ENCODE measurements at places on chromosomes 1 and 21. TPM values are rescaled to one million over a fixed set of nuclear protein-coding genes. Genes with fewer than 3 reads are reported as not detected.

Gene SUCO
- 9.2 TPM for total RNA-seq

Gene RNU1-4
- not detected for total RNA-seq

Gene DNTTIP2
- 37.2 TPM for total RNA-seq

Gene SH3D21
- total RNA-seq: 2.3 TPM

Gene DYNLT4
- total RNA-seq: 0.32 TPM

Gene NKAIN1
- total RNA-seq: 0.99 TPM

Gene JMJD4
- total RNA-seq: 23.6 TPM

Gene RNU5D-1
- not detected for total RNA-seq

Gene PSRC1
- total RNA-seq: 25.9 TPM

Gene NOC2L
- total RNA-seq: 85.0 TPM

Gene TNNT2
- total RNA-seq: not detected

Gene S100A4
- total RNA-seq: 1,610 TPM

Gene CYP4Z1
- not detected for total RNA-seq

Gene VCAM1
- 0.08 TPM for total RNA-seq

Gene SLC45A1
- total RNA-seq: 6.1 TPM

Gene TAS1R3
- total RNA-seq: 0.12 TPM

Gene CA6
- not detected for total RNA-seq

Gene DNAJC6
- 4.7 TPM for total RNA-seq

Gene LCE1F
- total RNA-seq: not detected

Gene BSND
- not detected for total RNA-seq

Gene KCNJ9
- total RNA-seq: not detected

Gene INSRR
- not detected for total RNA-seq

Gene UTP25
- 11.4 TPM for total RNA-seq

Gene KCNJ15
- total RNA-seq: 0.09 TPM

Gene OR2L2
- not detected for total RNA-seq

Gene SYNJ1
- total RNA-seq: 3.1 TPM

Gene EPHA2
- total RNA-seq: 153 TPM

Gene CXADR
- total RNA-seq: 8.6 TPM

Gene TEDDM1
- total RNA-seq: not detected

Gene HPDL
- 5.0 TPM for total RNA-seq

Gene ZMYM4
- 11.4 TPM for total RNA-seq

Gene MAP3K6
- 10.2 TPM for total RNA-seq

Gene KLF17
- total RNA-seq: 0.34 TPM

Gene IGSF9
- total RNA-seq: 0.22 TPM

Gene HEYL
- total RNA-seq: 3.2 TPM

Gene ARID4B
- 15.4 TPM for total RNA-seq

Gene EDARADD
- total RNA-seq: 3.4 TPM

Gene BACH1
- 7.3 TPM for total RNA-seq

Gene PADI2
- 1.5 TPM for total RNA-seq

Gene SAMSN1
- not detected for total RNA-seq

Gene RIPPLY3
- total RNA-seq: 0.62 TPM
